ENCODE measurements at places on chromosomes 12 and 14. TPM values are rescaled to one million over a fixed set of nuclear protein-coding genes. Genes with fewer than 3 reads are reported as not detected.

GRCh38 chr14:24130717-24131548 is 474 bp downstream of the FITM1 start:
- no peak for DNase-seq

CLEC2A gene
- not detected for total RNA-seq

DNA sequence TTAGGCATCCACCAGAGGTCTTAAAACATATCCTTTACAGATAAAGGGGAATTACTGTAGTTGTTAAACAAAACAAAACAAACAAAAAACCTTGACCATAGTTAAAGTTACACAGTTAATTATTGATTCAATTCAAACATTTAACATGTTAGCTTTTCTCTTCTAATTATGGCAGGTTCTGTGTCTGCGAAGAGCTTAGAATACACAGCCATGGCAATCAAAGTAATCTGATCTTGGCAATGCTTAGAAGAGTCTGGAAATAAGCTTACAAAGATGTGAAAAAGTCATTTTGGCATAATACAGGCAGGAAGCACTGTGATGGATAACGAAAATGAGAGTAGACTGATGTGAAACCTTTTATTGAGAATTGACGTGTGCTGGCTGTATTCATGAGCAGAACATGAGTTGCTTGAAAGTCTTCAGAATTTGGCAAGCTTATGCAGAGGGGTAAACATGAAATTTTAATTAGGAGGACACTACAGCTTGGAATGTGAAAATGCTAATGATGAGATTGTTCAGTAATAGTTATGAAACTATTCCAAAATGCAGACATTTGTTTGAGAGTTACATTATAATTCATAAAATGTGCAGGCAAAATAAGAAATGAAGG is 629.6 kb downstream of the FSCB start:
- no peak for DNase-seq

DNA sequence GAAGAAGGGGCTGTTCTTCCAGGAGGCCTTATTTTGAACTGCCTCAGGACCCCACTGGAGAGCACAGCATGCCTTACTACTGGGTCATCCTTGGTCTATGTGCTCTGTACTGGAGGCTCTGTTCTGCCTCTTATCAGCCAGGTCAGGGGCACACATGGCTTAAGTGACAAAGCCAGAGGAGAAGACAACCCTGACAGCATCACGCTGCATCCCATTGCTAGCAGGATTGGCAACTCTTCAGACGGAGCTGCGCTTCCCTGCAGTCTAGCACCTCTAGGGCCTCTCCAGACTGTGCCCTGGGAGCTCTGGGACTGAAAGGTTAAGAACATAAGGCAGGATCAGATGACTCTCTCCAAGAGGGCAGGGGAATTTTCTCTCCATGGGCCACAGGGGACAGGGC is 17.3 kb upstream of the TIGAR start:
- no peak for DNase-seq

- no peak for DNase-seq
These were observed 31.1 kb upstream of the CPM start for GRCh38 chr12:68963856-68964745.

GRCh38 chr14:94400422-94400841 is 12.0 kb upstream of the SERPINA1 start:
- DNase-seq = no peak

GRCh38 chr12:77214136-77214535 is 148.8 kb upstream of the E2F7 start:
- no peak for DNase-seq

DNA sequence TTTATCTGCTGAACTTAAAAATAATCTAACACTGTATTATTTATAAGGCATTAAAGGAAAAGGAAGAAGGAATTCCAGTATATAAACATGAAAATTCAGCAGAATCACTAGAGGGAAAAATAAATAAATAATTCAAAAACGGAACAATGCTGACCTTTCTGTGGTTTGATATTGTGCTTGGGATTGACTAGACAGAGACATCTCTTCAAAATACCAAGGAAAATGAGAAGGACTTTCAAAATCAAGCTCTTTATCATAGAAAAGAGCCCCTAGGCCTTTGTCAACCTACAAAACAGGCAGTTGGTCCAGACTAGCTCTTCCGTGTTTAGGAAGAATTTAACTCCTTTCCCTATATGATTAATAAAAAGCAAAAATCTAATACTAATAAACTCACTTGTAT is 6.3 kb upstream of the FLRT2 start:
- DNase-seq = no peak

DNA sequence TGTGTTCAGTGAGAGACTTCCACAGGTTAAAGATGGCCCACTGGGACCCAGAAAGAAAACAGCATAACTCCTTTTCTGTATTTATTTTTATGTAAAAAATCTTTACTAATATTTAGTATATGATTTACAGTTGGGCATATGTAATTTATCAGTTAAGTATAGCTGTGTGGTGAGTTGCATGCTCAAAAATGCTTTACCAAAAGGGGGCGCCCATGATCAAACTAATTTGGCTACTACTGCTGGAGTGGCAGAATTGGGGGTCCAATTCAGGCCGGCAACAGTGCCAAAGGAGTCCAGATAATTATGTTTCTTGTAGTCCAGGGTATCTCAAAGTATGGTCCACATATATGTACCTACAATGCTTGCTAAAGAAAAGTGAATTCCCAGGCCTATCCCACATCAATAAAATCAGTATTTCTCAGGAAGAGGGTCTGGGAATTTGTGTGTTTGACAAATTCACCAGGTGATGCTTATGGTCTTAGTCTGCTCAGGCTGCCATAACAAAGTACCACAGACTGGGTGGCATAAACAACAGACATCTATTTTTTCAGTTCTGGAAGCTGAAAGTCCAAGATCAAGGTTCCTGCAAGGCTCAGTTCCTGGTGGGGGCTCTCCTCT is 152.0 kb downstream of the KTN1 start:
- no peak for DNase-seq

DNA sequence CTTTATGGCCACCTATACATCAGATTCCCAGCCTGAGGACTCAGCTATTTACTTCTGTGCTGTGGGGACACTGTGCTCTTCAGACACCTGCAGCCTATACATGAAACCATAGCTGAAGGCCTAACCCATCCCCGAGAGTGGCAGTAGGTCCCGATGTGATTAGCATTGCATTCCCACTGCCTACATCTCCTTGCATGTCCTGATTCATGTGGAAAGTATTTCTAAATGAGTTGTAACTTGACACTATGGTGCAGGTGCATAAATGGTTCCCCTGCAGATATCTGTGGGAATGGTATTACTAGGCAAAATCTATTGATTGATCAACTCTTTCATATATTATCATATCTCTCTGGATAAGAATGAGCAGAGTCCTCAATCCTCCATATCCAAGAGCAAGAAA is 433.5 kb downstream of the DAD1 start:
- no peak for DNase-seq

GRCh38 chr14:95218472-95219193 is 61.3 kb upstream of the DICER1 start:
- peak; percentile 25 for DNase-seq

TRIM9 gene
- 13.5 TPM for total RNA-seq

HOXC9 gene
- total RNA-seq = not detected

DNA sequence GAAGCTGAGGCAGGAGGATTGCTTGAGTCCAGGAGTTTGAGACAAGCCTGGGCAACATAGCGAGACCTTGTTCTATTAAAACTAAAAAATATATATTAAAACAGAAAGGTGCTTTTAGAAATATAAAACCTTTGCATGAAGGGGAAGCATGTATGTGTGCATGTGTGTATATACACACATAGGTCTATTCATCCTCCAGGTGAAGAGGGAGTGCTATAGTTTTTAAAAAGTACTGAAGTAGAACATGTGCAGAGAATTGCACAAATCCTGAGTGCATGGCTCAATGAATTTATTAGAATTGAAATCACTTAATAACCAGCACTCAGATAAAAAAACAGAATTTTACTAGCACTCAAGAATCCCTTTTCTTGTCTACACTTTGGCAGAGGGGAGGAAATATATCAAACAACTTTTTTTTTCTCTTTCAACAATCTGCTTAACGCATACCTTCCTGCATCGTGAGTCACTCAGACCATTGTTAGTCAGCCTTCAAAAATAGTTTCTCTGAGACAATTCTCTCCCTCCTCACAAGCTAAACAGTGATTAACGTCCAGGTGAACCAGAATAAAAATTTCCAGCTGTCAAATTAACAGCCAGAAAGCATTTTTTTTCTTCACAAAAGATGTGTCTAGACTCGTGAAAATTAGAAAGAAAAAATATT is 17.7 kb upstream of the NEDD1 start:
- no peak for DNase-seq

NRL gene
- total RNA-seq = 2.2 TPM

HSPA2 gene
- 87.5 TPM for total RNA-seq

DNA sequence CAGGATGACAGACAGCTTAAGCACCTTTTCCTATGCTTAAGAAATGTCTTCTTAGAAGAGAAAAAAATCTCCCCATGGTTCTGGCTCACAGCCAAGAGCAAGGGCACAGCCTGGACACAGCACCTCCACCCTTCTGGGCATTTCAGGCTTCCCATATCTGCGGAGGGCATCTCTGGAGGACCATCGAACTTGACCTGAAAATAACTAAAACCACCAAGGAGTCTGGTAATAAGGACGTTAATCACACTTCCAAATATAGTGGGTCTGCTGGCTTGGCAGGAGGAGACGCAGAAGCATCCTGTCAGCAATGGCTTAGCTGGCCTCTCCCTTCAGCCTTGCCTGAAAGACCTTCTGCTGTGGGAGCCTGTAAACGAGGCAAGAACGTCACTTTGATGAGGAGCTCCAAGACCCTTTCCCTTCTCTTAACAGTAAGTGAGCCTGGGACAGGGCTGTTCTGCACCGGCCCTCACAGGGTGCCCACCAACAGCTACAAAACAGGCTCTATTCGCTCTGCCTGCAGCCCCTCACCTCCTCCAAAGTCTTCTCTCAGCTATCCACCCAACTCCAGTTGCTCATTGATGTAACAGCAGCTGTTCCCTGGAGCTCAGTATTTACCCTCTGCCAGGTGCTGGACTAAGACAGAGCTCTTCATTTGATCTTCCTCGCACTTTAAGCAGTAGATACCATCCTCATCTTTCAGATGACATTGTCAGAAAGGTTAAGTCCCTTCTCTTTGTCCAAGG is 13.2 kb downstream of the SETD3 start:
- DNase-seq = no peak

DNA sequence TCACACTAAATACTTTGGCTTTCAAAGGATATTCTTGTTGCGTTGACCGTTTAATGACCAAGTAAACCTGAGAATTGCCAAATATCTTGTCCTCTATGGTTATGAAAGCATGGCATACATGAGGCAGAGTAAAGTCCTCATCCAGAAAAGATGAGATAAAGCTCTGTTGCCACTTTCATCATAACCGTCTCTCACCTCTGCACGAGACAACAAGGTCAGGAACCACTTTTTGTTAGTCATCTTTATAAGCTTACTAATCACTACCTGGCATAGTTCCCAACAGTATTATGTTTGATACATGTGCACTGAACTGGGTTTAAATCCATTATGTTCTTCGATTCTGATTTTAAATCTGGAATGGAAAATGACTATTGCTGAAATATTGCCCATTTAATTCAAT is 31.3 kb downstream of the PTPRB start:
- no peak for DNase-seq

CLEC2B gene
- total RNA-seq = 7.2 TPM

MSRB3 gene
- 232 TPM for total RNA-seq

- no peak for DNase-seq
These were observed 79.9 kb upstream of the LHX5 start for GRCh38 chr12:113551563-113551962.

GRCh38 chr14:51305751-51306150 is 65.7 kb downstream of the TMX1 start:
- DNase-seq = no peak

DNA sequence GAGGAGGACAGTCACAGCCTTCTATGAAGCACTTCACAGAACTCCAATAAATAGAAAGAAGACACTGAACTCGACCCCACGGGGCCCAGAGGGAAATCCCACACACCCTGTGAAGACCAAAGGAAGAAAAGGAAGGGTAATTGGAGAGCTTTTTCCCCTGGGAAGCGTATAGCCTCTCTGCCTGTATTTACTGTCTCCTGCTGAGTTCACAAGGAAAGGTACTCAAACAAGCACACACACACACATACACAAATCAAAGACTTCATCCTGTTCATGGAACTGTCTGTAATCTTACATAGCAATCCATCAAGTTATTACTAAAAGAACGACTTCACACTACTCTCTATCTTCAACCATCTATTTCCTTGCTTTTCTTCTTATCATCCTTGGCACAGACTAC is 15.3 kb downstream of the FOXN3 start:
- DNase-seq = no peak

COL2A1 gene
- total RNA-seq = not detected

- no peak for DNase-seq
These were observed 78.9 kb downstream of the NCOR2 start for GRCh38 chr12:124488520-124488919.

DNA sequence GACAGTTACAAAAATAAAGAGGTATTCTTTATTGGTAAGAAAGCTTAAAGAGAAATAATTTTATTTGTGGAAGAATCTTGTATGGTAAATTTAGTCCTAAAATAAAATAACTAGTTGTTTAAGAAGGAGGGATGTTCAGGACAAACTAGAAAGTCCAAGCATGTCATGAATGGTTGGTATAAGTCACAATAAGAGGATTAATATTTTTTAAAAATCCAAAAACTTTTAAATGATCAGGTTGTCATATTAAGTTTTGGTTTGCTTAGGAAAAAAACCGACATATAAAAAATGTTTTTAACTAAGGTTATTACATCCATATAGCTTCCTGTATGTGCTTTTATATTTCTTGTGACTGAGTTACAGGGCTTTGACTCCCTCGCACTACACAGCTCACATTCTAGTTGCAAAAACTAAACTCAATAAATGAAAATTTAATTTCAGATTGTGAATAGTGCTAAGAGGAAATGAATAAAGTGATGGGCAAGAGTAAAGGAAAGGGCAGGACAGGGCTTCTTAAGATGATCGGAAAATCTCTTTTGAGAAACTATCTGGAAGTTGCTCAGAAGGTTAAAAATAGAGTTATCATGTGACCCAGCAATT is 80.7 kb upstream of the METAP2 start:
- no peak for DNase-seq

LIN7A gene
- total RNA-seq = 8.9 TPM

- no peak for DNase-seq
These were observed 666.8 kb upstream of the TMEM132C start for GRCh38 chr12:127600211-127600610.

GRCh38 chr12:45076417-45077026 is 25.6 kb upstream of the DBX2 start:
- DNase-seq = no peak

AGAP2 gene
- total RNA-seq = 1.4 TPM
